Upper lobe of left lung (tissue), 6 donors: ENCODE measurements at places on chromosomes 4 and X.

DNA sequence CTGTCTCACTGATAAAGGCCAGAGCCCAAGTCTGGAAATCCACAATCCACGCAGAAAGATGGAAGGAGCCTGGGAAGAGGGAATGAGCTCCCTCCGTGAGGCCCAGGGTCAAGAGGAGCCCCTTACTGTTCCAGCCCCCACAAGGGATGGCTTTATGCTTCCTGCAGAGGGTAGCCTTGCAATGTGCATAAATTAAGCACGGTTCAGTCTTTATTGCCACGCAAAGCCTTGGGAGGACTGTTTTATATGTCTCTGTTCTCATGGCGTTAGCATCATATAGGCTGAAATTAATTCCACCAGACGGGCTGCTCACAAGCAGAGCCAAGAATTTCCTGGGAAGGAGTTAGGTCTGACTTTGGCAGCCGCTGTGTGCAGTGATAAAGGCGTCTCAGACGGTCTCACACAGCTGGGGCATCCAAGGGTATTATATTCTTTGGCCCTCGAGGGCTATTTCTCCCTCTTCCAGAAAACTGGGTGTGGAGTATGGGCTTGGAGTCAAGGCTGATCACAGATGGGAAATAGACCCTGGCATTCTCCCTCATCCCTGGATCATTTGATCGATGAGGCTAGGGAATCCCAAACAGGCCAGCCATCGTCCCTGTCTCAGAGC, 38.5 kb downstream of the CYTL1 start:
- no peak overlapping the region for H3K4me3 ChIP-seq
- DNase-seq, result no peak
- no peaks in the 10 kb centered on the region for H3K27me3 ChIP-seq
- H3K36me3 ChIP-seq, result no peaks in the 10 kb centered on the region

DNA sequence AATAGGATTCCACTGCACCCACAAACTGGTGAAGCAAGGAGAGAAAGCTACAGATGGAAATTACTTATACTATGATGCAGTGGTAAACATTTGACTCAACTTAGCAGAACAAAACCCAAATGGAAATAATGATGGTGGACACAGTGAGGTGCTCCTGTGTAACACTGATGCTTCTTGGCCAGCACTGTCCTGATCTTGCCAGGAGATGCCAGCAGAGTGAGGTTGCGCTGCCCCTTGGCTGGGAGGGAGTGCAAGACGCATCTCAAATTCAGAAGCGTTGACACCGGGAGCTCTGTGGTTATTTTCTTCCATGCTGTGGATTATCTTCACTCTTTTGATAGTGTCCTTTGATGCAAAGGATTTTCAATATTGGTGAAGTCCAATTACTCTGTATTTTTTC, 22.0 kb upstream of the ARSH start:
- no peak for DNase-seq
- H3K36me3 ChIP-seq, result no peaks in the 10 kb centered on the region
- H3K4me3 ChIP-seq, result no peak overlapping the region
- no peak overlapping the region for H3K27ac ChIP-seq

GRCh38 chr4:24952667-24953066, 39.8 kb upstream of the CCDC149 start:
- no peaks in the 10 kb centered on the region for H3K36me3 ChIP-seq
- DNase-seq, result no peak

DNA sequence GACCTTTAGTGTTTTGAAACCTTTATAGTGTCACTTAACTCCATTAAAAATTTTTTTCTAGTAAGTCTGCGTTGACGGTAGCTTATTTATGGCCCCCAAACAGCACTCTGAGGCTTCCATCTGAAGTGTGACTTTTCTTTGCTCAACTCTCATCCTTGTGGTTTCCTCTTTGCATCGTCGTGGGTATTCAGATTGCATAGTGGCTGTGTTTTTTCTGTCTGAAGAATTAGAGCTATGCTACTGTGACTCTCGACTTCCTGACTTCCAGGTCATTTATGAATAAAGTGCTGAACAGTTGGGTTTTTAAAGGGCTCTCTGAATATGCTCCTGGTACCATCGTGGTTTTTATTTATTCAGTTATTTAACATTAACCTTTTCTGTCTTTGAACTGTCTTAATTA, 44.9 kb downstream of the JADE1 start:
- H3K27ac ChIP-seq, result peak overlapping the region; percentile 1
- H3K27me3 ChIP-seq, result no peaks in the 10 kb centered on the region
- H3K4me1 ChIP-seq, result no peaks in the 10 kb centered on the region
- H3K4me3 ChIP-seq, result no peak overlapping the region

- peak overlapping the region; percentile 87 for H3K27ac ChIP-seq
- H3K36me3 ChIP-seq, result no peaks in the 10 kb centered on the region
- no peaks in the 10 kb centered on the region for H3K27me3 ChIP-seq
- DNase-seq, result no peak
- H3K4me3 ChIP-seq, result peak overlapping the region; percentile 64
These were observed 48.2 kb downstream of the CLDN34 start for GRCh38 chrX:10015355-10015722.

DNA sequence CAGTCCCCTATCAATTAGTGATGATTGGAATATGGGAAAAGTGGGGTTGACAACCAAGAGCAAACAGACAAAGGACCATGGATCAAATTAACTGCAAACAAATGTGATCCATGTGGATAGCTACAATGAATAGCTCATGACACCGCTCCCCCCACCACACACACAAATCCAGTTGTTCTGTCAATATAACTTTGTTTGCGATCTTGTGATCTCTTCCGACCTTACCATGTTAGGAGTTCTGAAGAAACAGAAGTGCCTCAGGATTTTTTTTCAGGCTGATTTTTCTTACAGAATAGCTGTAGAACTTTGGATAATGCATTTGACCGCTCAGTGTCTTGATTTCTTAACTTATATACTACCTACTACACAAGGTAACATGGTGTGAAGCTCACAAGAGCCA, 116.6 kb downstream of the SH2D1A start:
- H3K27ac ChIP-seq, result no peak overlapping the region
- H3K27me3 ChIP-seq, result no peaks in the 10 kb centered on the region
- H3K4me1 ChIP-seq, result no peaks in the 10 kb centered on the region
- H3K36me3 ChIP-seq, result no peaks in the 10 kb centered on the region

GRCh38 chrX:150572206-150572605, 3.8 kb downstream of the MTM1 start:
- H3K27me3 ChIP-seq, result no peaks in the 10 kb centered on the region
- peaks cover 22% of the 10 kb centered on the region for H3K4me1 ChIP-seq
- H3K27ac ChIP-seq, result peak overlapping the region; percentile 15
- no peak overlapping the region for H3K4me3 ChIP-seq

DNA sequence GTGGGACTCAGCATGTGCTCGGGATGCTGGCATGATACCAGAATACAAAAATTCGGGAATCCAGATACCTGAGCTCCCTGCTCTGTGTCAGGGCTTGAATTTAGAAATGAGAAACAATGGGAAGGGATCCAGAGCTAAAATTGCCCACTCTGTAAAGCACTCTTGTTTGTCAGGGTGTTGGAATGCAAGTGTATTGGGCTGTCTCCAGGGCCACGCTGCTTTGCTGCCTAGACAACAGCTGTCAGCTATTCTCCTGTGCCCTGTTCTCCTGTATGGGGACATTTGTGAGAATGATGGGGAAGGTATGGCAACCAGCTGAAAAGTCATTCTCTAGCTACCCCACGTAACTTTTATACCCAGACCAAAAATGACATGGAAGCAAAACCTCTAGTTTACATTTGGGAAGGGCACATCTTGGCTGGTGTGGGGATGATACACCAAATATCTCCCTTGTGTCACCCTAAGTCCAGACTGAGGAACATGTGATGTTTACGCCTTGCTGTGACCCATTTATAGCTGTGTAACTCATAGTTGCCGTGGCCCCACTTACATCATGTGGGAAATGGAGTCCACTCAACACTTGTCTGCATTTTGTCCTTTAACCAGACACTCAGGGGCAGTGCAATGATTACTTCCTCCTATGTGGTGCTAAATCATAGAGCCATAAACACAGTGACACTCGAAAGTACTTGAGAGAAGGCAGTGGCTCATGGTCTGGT, 46.6 kb downstream of the SMPX start:
- H3K27me3 ChIP-seq, result no peaks in the 10 kb centered on the region
- no peak for DNase-seq
- H3K36me3 ChIP-seq, result no peaks in the 10 kb centered on the region
- H3K27ac ChIP-seq, result no peak overlapping the region
- no peak overlapping the region for H3K4me3 ChIP-seq
